ENCODE measurements at places on chromosomes 6 and 20.

- no peak for DNase-seq
- H3K27me3 ChIP-seq = no peaks in the 10 kb centered on the region
- H3K4me3 ChIP-seq = no peak overlapping the region
- H3K4me1 ChIP-seq = no peaks in the 10 kb centered on the region
- no peak overlapping the region for H3K27ac ChIP-seq
Observed at GRCh38 chr6:22972771-22973170, 403.4 kb downstream of the HDGFL1 start.

DNA sequence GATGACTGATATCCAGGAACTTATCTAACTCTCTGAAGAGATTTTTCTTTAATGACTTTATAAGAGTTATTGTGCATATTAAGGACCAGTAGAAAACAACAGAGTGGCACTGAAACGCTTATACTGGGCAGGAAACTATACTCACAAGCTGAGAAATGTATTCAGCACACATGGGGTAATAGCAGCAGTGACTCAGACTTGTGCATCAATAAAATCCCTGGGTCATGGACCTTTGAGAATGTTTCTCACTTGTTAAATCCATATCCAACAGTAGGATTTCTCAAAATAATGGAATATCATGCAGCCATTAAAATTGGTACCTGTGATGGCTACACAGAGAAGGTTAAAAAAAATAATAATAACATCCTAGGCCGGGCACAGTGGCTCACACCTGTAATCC is 219.5 kb downstream of the BTBD9 start:
- no peak overlapping the region for H3K4me3 ChIP-seq
- no peaks in the 10 kb centered on the region for H3K27me3 ChIP-seq
- peaks cover 3% of the 10 kb centered on the region for H3K4me1 ChIP-seq
- H3K27ac ChIP-seq = no peak overlapping the region
- H3K36me3 ChIP-seq = peaks cover under 1% of the 10 kb centered on the region
- DNase-seq = no peak

DNA sequence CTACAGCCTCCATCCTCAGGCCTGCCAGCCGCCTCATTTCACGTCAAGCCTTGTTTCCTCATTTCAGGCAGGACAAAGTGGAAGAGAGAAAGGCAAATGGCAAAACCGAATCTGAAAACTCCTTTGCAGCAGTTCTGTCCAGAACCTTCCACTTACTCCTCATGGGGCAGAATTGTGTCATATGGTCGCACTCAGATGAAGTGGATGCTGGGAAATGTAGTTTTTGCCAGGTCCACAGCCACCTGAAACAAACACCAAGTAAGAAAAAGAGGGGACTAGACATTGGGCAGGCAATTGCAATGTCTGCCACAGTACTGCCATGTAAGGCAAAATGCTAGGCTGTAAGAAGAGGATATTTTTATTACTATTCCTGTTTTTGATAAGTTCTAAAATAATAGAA is 44.9 kb downstream of the ISM1 start:
- H3K27ac ChIP-seq = no peak overlapping the region
- DNase-seq = no peak
- no peaks in the 10 kb centered on the region for H3K4me1 ChIP-seq
- H3K4me3 ChIP-seq = no peak overlapping the region

DNA sequence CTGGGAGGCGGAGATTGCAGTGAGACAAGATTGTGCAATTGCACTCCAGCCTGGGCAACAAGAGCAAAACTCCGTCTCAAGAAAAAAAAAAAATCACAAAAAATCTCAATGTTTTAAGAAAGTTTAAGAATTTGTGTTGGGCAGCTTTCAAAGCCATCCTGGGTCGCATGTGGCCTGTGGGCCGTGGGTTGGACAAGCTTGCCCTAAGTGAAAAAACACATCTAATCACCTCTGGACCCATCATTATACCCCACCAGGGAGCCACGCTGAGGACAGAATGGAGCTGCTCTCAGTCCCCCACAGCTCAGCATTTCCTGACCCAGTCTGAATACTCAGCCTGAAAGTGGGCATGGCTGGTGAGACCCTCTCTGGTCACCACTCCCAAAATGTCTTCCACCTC is 129.3 kb downstream of the PRND start:
- H3K4me1 ChIP-seq = peaks cover 6% of the 10 kb centered on the region
- H3K4me3 ChIP-seq = no peak overlapping the region
- H3K27me3 ChIP-seq = no peaks in the 10 kb centered on the region

DNA sequence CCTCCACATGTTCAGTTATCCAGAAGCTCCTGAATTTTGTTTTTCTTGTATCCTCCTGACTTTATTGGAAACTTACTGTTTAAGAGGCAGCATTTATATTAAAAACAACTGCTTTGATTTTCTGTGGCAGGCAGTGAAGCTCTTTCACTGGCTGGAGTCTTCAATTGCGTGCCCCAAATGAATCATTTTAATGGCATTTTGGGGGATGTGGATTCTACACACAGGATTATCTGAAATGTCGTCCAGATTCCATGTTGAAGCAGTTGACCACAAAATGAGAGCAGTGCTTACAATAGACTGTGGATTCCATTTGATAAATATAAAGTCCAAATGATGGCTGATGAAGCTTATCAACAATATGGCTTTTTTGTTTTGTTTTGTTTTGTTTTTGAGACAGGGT is 41.0 kb upstream of the HIVEP1 start:
- DNase-seq = no peak
- no peak overlapping the region for H3K27ac ChIP-seq
- H3K27me3 ChIP-seq = no peaks in the 10 kb centered on the region
- H3K4me1 ChIP-seq = peaks cover 17% of the 10 kb centered on the region
- H3K36me3 ChIP-seq = no peaks in the 10 kb centered on the region

- DNase-seq = no peak
- H3K4me3 ChIP-seq = no peak overlapping the region
- no peaks in the 10 kb centered on the region for H3K36me3 ChIP-seq
- no peak overlapping the region for H3K27ac ChIP-seq
- no peaks in the 10 kb centered on the region for H3K4me1 ChIP-seq
Observed at GRCh38 chr20:49344975-49345374, 67.1 kb upstream of the ZNFX1 start.

DNA sequence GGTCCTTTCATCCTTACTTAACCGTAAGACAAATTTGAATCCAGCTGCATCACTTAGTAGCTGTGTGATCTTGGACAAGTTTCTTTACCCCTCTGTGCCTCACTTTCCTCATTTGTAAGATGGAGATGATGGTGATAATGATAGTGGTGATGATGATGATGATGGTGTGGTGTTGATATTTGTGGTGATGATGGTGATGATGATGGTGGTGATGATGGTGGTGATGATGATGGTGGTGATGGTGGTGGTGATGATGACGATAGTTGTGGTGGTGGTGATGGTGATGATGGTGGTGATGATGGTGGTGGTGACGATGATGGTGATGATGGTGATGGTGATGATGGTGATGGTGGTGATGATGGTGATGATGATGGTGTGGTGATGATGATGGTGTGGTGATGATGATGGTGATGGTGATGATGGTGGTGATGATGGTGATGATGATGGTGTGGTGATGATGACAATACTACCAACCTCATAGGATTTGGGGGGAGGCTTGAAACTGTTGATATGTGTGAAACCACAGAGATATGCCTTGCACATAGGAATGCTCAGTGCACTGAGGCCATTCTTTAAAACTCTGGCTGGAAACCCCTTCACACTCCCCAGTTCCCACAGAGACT is 233.2 kb downstream of the LY86 start:
- no peak for DNase-seq
- H3K27me3 ChIP-seq = peaks cover 8% of the 10 kb centered on the region
- H3K4me3 ChIP-seq = no peak overlapping the region
- H3K36me3 ChIP-seq = no peaks in the 10 kb centered on the region
- H3K4me1 ChIP-seq = peaks cover 15% of the 10 kb centered on the region

DNA sequence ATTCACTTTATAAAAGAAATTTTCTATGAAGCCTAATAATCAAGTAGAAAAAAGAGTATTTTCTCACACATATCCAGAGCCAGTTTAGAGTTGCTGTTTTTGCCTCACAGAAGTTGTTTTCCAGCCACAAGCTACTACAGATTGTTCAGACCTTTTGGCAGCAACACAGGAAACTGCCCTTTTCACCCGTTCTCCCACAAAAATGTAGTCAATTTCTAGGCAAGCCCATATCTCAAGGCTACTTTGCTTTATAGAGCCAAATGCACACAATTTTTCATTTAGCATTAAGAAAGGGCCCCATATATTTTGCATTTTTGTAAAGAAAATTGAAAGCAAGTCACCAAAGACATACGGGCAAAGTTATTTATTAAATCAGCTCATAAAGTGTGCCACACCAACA is 49.5 kb downstream of the EPB41L2 start:
- no peak overlapping the region for H3K4me3 ChIP-seq
- DNase-seq = no peak
- peaks cover 12% of the 10 kb centered on the region for H3K36me3 ChIP-seq
- no peaks in the 10 kb centered on the region for H3K27me3 ChIP-seq
- peaks cover 3% of the 10 kb centered on the region for H3K4me1 ChIP-seq

GRCh38 chr6:34465531-34466241 is at the start of gene PACSIN1:
PACSIN1 (plus strand) TSS chr6:34466076; CDS start chr6:34526306, 60,230 bp downstream.
- H3K4me1 ChIP-seq = peaks cover 20% of the 10 kb centered on the region
- no peaks in the 10 kb centered on the region for H3K36me3 ChIP-seq
- H3K27ac ChIP-seq = no peak within 1 kb of the TSS
- H3K27me3 ChIP-seq = peaks cover 9% of the 10 kb centered on the region
- peak within 1 kb of the TSS; percentile 82 for H3K4me3 ChIP-seq

GRCh38 chr20:39705032-39705431 is 742.9 kb downstream of the DHX35 start:
- H3K36me3 ChIP-seq = peaks cover 2% of the 10 kb centered on the region
- no peak for DNase-seq
- H3K27ac ChIP-seq = no peak overlapping the region

DNA sequence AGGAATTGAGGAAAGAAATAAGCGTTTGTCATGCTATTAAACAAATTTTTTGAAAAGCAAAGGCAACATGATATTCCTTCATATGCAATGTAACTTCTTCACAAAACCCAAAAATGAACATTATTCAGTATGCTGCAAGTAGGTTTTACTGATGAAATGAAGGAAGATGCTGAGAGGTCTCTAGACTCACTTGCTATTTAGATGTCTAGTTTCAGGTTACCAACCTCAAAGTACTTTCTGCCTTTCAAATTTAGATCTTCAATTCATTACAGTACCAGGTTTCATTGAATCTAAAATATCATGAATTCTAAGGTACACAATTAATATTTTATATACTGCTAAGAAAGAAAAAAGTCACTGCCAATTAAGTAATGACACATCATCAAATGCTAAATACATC is 39.9 kb downstream of the MYO6 start:
- no peak overlapping the region for H3K27ac ChIP-seq
- peaks cover 2% of the 10 kb centered on the region for H3K36me3 ChIP-seq
- H3K27me3 ChIP-seq = peaks cover 10% of the 10 kb centered on the region
- no peak for DNase-seq

DNA sequence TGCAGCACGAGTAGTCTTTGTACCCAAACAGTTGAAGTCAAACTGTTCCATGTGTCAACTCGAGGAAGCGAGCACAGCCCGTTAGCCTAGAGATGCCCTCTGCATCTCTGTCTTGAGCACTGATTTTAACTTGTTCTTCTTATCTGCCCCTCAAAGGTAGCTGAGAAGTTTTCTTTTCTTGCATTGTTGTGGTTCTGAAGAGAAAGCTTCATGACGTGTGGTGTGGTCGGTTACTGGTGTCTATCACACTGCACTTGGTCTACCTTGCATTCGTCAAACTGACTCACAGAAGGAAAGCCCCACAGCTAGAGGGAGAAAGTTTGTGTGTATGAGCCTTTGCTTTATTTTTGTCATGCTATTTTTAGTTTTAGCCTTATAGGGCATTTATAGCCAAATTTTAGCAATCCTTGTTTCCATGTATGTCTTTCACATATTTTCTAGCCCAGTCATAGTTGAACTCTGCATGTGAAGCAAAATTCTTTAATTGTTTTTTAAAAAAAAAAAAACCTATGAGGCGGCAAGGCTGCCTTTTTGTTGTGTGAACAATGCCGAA is 115.1 kb downstream of the JAG1 start:
- peaks cover 32% of the 10 kb centered on the region for H3K36me3 ChIP-seq
- no peak overlapping the region for H3K4me3 ChIP-seq
- H3K27ac ChIP-seq = no peak overlapping the region
- no peaks in the 10 kb centered on the region for H3K27me3 ChIP-seq
- DNase-seq = no peak

GRCh38 chr6:36720251-36721141 is 22.9 kb downstream of the RAB44 start:
- no peaks in the 10 kb centered on the region for H3K36me3 ChIP-seq
- no peak overlapping the region for H3K27ac ChIP-seq
- peaks cover 24% of the 10 kb centered on the region for H3K4me1 ChIP-seq
- no peak for DNase-seq

- peak overlapping the region; percentile 21 for H3K4me3 ChIP-seq
- H3K4me1 ChIP-seq = peaks cover 17% of the 10 kb centered on the region
- H3K27ac ChIP-seq = no peak overlapping the region
- H3K36me3 ChIP-seq = no peaks in the 10 kb centered on the region
- H3K27me3 ChIP-seq = peaks cover 22% of the 10 kb centered on the region
Observed at GRCh38 chr6:138105880-138106664, 1.1 kb downstream of the PERP start.

- H3K27ac ChIP-seq = no peak overlapping the region
- H3K27me3 ChIP-seq = no peaks in the 10 kb centered on the region
- no peak for DNase-seq
- H3K4me1 ChIP-seq = no peaks in the 10 kb centered on the region
- H3K4me3 ChIP-seq = no peak overlapping the region
Observed at GRCh38 chr6:102749210-102749971, 1355.9 kb downstream of the GRIK2 start.

DNA sequence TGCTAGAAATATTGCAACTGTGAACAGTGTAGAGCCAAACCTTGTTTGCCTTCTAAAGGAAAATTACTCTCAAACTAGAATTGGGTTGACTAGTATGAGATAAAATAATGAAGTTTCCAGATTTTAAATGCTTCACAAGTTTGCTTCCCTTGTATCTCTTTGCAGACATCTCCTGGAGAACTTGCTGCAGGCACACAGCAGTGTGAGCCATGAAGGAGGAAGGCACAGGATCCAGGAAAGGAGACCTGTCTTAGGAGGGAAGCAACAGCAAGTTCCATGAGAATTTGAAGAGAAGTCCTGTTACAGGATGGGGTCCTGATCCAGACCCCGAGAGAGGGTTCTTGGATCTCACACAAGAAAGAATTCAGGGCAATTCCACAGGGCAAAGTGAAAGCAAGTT is 115.9 kb downstream of the BMP7 start:
- H3K36me3 ChIP-seq = no peaks in the 10 kb centered on the region
- H3K27me3 ChIP-seq = peaks cover 5% of the 10 kb centered on the region
- H3K27ac ChIP-seq = no peak overlapping the region
- H3K4me3 ChIP-seq = no peak overlapping the region
- DNase-seq = no peak
- H3K4me1 ChIP-seq = no peaks in the 10 kb centered on the region

- DNase-seq = no peak
- no peak overlapping the region for H3K4me3 ChIP-seq
- no peaks in the 10 kb centered on the region for H3K36me3 ChIP-seq
- no peaks in the 10 kb centered on the region for H3K27me3 ChIP-seq
- no peak overlapping the region for H3K27ac ChIP-seq
Observed at GRCh38 chr6:113774127-113774825, 82.9 kb upstream of the MARCKS start.

DNA sequence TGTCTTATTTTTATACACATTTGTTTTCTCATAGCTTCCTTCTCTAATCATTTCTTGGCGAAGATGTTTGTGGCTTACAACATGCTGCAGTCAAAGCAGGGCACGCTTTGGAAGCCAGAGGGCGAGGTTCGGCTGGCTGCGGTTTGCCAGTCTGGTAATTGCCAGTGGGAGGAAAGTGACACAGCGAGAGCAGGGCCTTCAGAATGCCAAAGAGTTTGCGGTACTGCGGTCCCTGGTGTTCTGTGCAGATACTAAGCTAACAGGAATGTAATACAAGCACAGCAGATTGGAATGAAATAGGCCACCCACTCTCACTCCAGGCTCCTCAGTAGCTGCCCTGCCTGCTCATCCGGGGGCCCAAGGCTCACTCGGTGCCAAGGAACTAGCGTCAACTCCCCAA is 58.7 kb upstream of the TGM3 start:
- H3K27me3 ChIP-seq = no peaks in the 10 kb centered on the region
- peaks cover 6% of the 10 kb centered on the region for H3K4me1 ChIP-seq
- no peak overlapping the region for H3K27ac ChIP-seq
- DNase-seq = no peak
